ENCODE measurements at places on chromosomes 1 and 21.

GRCh38 chr1:85349224-85349623, 72.8 kb upstream of the BCL10 start:
- no peak for DNase-seq

GRCh38 chr1:147626291-147626690, 44.0 kb downstream of the ACP6 start:
- DNase-seq, result no peak

- DNase-seq, result peak; percentile 29
Measured at GRCh38 chr1:25245809-25246599, 1.2 kb downstream of the RSRP1 start.

GRCh38 chr1:30756545-30757351, 826 bp downstream of the LAPTM5 start:
- DNase-seq, result no peak

GRCh38 chr1:98903261-98903660, 101.4 kb downstream of the PLPPR5 start:
- DNase-seq, result no peak

DNA sequence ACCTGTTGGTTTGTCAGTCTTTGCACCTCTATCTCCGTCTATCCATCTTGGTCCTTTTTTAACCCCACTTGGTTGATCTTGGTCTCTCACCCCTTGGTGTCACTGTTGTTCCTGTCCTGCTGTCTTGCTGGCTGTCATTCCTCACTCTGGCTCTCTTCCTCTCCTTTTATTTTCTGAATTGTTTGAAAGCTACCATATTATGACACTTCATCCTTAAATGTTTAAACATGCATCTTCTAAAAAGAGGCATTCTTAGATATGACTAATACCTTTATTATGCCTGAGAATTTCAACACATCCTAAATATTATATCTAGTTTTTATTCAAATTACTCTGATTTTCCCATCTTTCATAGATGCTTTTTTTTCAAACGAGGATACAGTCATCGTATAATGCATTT, 37.0 kb downstream of the BACH1 start:
- DNase-seq, result no peak

DNA sequence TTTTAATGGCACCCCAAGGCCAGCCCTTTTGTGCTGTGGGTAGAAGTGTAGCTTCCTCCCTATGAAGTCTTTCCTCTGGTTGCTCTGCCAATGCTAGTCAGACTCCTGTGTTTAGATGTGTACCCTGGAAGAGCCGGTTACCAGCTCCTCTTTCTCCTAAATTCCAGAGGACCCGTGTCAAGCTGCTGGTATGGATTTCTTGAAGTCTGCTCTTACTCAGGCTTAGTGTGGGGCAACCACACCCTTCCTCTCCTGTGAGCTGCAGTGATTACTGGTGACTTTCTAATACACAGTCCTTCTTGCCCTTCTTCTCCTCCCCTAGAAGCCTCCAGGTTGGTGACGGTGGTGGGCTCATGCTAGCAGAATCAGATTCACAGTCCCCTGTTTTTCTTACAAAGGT, 74.1 kb upstream of the AKT3 start:
- no peak for DNase-seq

DNA sequence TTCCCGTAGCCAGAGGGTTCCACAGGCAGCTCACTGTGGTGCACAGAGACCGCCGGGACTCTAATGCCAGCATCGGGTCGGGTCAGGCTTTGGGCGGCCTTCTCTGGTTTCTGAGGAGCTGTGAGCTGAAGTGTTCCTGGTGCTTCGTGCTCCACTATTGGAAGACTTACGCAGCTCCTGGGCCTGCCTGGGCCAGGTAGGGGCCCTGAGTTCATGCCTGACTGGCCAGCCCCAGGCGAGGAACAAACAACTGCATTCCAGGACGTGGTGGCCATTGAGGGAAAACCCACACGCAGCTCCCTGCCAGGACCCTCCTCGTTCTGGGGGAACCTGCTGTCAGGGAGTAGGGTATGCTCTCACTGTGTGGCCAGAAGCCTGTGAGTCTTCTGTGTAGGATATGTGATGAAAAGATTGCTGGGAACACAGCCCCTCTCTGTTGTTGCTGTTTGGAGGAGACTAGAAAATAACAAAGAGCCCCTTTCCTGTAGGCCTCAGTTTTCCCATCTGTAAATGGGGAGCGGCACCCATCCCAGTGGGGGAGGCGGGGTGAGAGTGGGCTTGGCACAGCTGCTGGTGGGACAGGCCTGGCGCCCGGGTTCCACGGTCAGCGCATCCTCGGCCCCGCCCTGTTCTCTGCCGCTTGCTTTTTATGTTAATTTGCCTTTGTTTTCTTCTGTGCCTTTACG, 8.4 kb downstream of the RER1 start:
- no peak for DNase-seq

GRCh38 chr1:162885265-162885664, 24.3 kb upstream of the CCDC190 start:
- no peak for DNase-seq

DNA sequence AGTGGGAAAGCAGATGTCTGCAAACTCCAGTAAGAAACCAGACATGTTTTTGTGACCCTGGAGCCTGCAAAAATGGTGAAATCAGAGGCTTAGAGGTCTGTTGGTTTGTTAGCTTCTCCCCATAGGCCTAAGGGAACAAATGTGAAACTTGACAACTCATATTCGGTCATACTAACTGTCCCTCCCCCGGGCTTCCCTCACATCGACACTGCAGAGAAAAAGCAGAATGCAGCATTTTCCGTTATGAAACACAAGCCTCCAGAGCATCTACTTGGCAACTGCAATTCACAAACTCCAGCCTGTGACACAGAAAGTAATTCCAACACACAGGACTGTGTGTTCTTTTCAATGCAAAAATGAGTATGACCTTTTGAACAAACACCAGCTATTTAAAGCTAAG, 3.7 kb downstream of the KCNA2 start:
- peak; percentile 32 for DNase-seq

- no peak for DNase-seq
Measured at GRCh38 chr1:58165073-58165472, 381.5 kb downstream of the OMA1 start.

- no peak for DNase-seq
Measured at GRCh38 chr1:53725238-53725689, 13.7 kb downstream of the GLIS1 start.

DNA sequence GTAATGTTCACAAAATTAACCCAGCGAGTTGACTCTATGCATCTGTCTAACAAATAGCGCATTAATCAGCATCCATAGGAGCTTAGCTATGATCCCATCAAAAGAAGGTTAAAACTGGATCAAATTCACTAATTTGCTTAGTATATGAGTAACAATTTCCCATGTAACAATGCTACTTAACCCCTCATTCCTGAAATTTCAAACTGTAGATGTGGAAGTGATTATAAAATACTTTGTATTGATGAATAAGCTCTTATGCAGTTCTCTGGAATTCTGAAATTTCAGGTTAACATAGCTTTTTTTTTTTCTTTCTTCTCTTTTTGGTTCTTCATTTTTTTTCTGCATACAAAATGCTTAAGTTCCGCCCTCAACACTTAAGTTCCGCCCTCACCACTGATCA, 1272.7 kb downstream of the KCNT2 start:
- no peak for DNase-seq

DNA sequence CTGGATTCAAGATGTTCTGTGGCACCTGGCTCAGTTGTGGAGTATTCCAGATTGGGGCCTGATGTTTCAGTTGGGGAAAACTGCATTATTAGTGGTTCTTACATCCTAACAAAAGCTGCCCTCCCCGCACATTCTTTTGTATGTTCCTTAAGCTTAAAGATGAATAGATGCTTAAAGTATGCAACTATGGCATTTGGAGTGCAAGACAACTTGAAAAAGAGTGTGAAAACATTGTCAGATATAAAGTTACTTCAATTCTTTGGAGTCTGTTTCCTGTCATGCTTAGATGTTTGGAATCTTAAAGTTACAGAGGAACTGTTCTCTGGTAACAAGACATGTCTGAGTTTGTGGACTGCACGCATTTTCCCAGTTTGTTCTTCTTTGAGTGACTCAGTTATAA, 7.2 kb downstream of the FPGT start:
- DNase-seq, result no peak

- no peak for DNase-seq
Measured at GRCh38 chr1:207362962-207363860, 41.7 kb downstream of the CD55 start.

DNA sequence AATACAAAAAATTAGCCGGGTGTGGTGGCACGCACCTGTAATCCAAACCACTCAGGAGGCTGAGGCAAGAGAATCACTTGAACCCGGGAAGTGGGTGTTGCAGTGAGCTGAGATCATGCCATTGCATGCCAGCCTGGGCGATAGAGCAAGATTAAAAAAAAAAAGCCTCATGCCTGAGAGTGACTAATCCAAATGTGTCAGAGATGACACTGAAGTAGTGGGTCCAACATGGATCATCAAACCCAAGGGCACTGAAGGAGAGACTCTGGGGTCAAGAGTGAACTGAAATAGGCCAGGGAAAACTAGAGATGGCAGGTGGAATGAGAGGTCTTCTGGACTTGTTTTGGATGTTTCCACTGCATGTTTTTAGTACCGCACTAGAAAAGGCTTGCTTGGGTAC, 10.2 kb upstream of the CACHD1 start:
- DNase-seq, result no peak

DNA sequence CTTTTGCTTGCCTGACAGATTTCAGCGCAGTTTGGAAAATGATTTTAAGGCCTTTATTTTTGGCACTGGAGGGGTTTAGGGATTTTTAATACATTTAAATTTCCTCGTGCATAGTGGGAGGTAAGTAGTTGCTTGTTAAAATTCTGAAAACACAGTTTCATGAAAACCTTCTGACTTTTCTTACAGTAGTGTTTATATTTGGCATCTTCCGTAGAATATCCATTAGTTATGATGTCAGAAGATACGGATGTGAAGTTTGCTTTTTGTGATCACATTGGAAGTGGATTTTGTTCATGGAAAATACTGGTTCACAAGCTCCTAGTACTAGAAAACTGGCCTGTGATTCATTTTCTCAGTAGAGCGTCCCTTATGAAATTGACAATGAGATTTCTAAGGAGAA, 1.3 kb downstream of the RABGAP1L start:
- no peak for DNase-seq

GRCh38 chr1:229253151-229253974, 17.5 kb upstream of the RAB4A start:
- no peak for DNase-seq

DNA sequence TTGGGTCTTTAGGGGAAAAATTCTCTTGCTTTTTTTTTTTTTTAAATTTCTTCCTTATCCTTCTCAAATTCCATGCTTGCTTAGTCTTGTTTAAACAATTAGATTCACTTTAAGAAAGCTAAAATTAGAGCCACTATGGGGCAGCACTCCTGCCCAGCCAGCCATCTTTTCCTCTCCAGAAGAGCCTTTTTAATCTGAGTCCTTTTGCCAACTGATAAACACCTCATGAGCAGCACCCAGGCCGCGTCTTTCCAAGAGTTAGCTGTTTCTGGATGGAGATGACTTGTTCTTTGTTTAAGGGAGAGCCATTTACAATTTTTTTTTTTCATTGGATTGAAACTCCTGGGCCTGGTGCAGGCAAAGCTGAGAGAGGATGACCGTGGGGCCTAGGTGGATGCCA, 53.3 kb upstream of the TSPAN2 start:
- DNase-seq, result no peak

DNA sequence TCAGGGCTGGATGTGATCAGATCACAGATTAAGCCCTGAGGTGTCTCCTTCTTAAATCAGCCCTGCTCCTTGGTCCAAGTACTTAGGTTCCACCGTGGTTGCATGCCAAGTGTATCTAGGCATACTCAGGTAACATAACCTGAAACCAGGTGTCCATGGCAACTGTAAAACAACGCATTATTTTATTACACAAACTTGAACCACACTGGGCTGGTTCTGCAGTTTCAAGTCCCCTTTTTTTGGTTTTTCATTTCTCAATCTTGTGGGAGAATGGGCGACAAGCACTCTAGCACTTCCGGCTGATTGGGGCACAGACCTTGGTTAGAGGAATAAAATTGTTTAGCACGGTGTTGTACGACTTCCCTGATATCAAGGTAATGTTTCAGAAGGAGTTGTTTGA, 65.2 kb downstream of the GBP6 start:
- no peak for DNase-seq

DNA sequence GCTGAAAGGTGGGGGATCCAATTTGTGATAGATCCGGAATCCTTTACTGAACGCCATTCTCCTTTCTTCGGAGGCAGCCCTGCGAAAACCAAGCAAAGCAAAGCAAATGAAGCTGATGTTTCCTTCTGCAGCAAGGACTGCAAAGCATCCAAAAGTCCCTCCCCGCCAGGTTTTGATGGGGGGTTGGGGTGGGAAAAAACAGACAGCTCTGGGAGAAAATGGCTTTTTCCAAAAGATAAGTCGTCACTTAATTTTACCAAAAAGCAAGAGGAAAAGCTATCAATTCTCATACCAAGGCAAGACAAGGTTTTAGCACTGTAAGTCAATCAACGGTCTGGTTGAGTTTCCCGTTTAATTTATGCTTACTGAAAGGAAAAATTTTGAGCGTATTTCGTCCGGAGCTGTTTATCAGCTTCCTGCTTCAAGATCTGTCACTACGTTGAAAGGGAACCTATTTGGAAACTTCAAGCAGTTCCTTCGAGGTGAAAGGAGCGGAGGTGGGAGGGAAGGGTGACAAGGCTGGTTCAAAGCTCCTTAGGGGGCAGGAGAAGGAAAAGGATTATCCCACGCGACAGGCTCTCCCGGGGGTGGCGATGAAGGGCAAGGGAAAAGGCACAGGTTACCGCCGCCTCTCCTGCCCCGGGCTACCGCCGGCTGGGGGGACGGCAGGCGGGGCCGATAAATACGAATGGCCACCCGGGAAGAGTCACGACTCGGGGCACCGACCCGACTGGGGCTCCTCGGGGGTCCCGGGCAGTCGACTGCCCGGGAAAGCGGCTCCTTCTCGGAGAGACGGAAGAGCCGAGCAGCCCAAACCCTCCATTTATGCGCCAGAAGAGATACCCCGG, 750 bp downstream of the SYNJ1 start:
- DNase-seq, result no peak

DNA sequence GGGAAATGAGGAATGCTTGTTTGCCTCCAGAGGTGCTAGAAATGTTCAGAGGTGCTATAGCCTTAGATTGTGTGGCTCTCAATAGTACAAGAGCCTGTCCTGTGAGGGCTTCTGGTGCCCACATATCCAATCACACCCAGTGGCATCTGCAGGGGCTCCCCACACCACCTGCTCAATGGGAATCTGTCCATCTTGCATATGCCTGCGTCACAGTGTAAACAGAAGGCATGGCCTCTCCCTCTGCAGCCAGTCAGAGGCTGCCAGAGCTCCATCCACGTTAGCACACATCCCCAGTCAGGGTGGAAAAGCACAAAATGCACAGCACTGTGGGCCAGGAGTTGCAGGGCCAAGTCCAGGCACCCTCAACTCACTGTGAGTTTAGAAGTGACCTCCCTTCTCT, 113.6 kb upstream of the GRIK3 start:
- DNase-seq, result peak; percentile 16

- DNase-seq, result no peak
Measured at GRCh38 chr1:70411360-70411844, 334 bp downstream of the CTH start.
